Left cardiac atrium (tissue), 4 donors: ENCODE measurements at places on chromosomes 2 and 18. TPM values are rescaled to one million over a fixed set of nuclear protein-coding genes. Genes with fewer than 3 reads are reported as not detected.

GRCh38 chr2:189474526-189474925 is 33.3 kb downstream of the WDR75 start:
- no peak for DNase-seq

DNA sequence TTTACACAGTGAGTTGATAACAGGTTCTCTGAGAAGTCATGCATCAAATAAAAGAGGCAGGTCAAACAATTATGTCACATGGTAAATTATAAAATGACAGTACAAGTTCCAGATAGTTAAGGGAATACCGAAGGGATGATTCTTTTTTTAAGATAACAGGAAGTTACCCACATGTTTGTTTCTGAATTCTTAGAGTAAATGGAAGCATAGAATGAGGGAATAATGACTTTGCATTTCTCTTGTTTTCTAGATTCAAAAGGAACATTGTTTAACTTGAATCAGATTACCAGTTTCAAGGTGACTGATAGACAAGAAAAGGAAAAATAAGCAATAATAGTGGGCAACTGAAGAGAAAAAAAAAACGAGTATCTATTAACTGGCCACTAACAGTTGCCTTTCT is 124.5 kb downstream of the MIB1 start:
- DNase-seq: no peak

DNA sequence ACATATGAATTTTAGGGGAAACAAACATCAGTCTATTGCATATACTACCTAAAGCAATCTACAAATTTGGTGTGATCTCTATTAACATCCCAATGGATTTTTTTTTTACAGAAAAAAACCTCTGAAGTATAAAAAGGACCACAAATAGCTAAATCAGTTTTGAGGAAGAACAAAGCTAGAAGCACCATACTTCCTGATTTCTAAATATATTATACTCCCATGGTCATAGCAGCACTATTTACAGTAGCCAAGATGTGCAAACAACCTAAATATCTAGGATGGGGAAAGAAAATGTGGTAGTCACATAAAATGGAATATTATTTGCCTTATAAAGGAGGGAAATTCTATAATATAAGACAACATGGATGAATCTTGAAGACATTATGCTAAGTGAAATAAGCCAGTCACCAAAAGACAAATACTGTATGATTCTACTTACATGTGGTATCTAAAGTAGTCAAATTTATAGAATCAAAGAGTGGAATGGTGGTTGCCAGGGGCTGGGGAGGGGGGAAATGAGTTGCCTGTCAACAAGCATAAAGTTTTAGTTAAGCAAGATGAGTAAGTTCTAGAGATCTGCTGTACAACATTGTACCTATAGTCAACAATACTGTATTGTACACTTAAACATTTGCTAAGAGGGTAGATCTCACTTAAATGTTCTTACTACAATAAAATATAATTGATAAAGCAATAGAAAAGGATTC is 17.6 kb upstream of the CASP8 start:
- no peak for DNase-seq

DNA sequence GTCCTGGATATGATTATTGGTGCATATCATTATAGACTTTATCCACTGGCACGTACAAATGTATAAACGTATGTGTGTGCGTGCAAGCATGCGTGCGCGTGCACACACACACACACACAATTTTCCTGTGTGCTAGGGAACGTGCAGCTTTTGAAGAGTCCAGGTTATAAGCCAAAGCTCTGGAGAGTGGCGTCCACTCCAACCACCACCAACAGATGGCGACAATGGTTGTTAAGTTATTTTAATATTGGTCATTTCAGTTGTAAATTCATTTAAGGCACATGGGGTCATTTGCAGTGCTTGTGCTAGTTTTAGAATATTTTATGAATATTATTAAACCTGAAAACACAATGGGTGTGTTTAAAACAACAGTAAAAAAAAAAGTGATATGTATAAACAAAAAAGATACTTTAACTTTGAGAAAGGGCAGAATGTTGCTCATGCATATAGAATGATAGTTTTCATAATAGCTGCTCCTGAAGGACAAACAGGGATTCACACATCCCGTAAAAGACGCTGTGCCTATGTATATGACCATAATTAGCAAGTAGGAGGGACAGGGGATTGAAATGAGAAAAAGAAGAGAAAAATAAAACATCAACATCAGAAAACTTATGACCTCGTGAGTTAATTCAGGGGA is 124.2 kb upstream of the ITGB6 start:
- peak; percentile 60 for DNase-seq

- no peak for DNase-seq
Measured at GRCh38 chr18:38520786-38521185, 955.2 kb upstream of the CELF4 start.

- no peak for DNase-seq
Measured at GRCh38 chr18:78884502-78884901, 95.1 kb upstream of the SALL3 start.

DNA sequence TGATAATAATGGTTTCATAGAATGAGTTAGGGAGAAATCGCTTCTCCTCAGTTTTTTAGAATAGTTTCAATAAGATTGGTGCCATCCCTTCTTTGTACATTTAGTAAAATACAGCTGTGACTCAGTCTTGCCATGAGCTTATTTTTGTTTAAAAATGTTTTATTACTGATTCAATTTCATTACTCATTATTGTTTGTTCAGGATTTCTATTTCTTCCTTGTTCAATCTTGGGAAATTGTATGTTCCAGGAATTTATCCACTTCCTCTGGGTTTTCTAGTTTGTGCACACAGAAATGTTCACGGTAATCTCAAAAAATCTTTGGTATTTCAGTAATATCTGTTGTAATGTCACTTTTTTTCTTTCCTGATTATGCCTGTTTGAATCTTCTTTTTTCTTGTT is 371.5 kb upstream of the SETBP1 start:
- no peak for DNase-seq

IL1R2 gene
- 3.9 TPM for total RNA-seq

TMEM37 gene
- total RNA-seq: 6.1 TPM

SCN2A gene
- total RNA-seq: 0.56 TPM

TMEFF2 gene
- total RNA-seq: 0.47 TPM

REG3A gene
- not detected for total RNA-seq
